Activated naive CD8-positive, alpha-beta T cell treated with anti-CD3 and anti-CD28 coated beads, Interleukin-2, amount 50 U/mL, for 24 hours (primary cell): ENCODE measurements at places on chromosomes 4 and X.

DNA sequence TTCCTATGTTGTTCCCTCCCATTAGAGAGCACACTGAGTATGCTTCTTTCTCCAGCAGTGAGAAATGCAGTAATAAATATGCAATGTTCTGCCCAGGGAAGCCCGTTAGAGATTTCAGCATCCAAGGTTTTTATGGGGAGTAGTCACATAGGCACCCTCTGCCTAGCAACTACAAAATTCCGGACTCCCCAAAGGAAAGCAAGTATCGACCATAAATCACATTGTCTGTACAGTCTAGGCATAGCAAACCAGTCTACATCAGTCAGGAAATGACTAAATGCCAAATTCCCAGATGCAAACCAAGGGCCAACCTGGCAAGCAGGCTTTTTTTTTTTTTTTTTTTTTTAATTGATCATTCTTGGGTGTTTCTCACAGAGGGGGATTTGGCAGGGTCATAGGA, 34.8 kb downstream of the GPR101 start:
- no peak for DNase-seq

DNA sequence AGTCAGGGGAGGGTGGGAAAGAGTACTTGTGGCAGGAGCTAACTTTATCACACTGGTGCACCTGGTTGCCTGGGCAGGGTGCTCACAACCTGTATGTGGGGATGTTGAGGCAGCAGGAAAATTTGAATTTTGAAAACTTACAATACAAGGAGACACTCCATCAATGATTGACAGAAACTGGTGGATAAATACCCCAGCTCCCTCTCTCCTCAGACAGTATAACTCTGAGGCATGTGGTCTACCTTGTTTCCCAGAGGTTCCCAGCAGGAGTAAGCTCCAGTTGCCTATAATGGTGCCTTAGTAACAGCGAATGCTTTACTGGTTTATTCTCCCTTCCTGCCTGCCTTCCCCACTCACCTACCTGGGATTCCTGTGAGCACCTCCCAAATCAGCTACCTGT, 111.7 kb upstream of the PRPS2 start:
- DNase-seq = no peak

GRCh38 chr4:143189528-143189927, 4.8 kb downstream of the USP38 start:
- DNase-seq = no peak

DNA sequence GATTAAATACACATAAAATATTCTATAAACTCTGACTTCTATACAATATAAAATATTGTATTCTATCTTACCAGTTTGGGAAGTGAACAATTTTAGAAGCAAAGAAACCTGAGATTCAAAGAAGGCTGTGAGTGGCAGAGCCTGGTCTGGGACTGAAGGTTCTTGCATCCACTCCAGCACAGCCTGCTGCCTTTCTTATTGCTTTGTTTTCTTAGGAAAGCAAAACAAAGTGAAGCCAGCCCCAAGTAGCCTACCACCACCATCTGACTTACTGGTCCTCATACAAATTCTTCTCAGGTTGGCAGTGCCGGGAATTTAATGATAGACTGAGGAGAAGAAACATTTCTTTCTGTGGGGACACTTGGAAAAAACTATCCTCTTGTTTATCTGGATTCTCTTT, 129.7 kb upstream of the SMAD1 start:
- DNase-seq = no peak

GRCh38 chr4:1237981-1238675, 10.8 kb downstream of the CTBP1 start:
- DNase-seq = no peak

GRCh38 chrX:48966796-48967579, 4.7 kb downstream of the KCND1 start:
- DNase-seq = no peak

- DNase-seq = no peak
Observed at GRCh38 chr4:77413766-77414165, 191.9 kb upstream of the CXCL13 start.

- DNase-seq = peak; percentile 22
Observed at GRCh38 chrX:43349363-43349762, 306.7 kb upstream of the MAOA start.

GRCh38 chr4:140427919-140428471, 547 bp upstream of the CLGN start:
- no peak for DNase-seq

- DNase-seq = no peak
Observed at GRCh38 chr4:632926-633325, 7.6 kb downstream of the PDE6B start.

DNA sequence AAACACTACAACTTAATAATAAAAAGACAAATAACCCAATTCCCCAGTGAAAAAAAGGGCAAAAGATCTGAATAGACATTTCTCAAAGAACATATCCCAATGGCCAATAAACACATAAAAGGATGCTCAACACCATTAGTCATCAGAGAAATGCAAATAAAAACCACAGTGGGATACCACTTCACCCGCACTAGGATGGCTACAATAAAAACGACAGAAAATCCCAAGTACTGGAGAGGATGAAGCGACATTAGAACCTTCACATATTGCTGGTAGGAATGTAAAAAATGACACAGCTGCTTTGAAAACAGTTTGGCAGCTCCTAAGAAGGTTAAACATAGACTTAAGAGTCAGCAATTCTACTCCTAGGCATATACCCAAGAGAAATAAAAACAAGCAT, 140.6 kb upstream of the ARX start:
- no peak for DNase-seq

GRCh38 chr4:161208564-161208963, 955.2 kb downstream of the FSTL5 start:
- no peak for DNase-seq

DNA sequence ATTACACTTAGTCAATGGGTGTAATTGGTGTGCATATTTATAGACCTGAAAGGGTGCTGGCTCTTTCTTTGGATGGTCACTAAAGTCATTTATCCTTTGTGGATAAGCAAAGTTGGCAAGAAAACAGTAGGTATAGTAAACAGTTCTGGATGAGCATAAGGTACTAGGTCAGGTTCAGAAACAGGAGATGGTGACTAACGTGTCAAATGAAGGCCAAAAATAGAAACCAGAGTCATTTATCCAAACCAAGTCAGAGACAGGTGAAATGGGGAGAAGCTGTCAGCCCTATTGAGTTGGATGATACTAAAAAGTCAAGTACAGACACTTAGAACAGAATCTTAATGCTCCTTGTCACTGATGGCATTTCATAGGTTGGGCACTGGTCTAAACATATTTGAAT, 313.1 kb downstream of the KLHL13 start:
- DNase-seq = no peak

DNA sequence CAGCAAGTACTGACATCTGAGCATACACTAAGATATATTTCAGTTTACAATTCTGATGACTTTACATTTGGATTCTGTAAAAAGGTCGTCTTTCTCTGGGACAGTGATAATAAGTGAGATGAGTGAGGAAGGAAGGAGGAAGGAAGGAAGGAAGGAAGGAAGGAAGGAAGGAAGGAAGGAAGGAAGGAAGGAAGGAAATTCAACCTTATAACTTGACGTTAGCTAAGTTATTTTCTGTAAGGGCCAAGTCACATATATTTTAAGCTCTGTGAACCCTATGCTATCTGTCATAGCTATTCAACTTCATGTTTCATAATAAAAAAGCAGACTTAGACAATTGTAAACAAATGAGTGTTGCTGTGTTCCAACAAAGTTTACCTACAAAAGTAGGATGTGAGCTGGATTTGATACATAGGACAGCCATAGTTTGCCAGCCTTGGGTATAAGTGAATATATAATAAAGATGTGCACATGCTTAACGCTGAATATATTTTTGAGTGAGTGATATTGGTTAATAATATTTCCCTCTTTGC, 753.0 kb upstream of the NDST4 start:
- DNase-seq = no peak

DNA sequence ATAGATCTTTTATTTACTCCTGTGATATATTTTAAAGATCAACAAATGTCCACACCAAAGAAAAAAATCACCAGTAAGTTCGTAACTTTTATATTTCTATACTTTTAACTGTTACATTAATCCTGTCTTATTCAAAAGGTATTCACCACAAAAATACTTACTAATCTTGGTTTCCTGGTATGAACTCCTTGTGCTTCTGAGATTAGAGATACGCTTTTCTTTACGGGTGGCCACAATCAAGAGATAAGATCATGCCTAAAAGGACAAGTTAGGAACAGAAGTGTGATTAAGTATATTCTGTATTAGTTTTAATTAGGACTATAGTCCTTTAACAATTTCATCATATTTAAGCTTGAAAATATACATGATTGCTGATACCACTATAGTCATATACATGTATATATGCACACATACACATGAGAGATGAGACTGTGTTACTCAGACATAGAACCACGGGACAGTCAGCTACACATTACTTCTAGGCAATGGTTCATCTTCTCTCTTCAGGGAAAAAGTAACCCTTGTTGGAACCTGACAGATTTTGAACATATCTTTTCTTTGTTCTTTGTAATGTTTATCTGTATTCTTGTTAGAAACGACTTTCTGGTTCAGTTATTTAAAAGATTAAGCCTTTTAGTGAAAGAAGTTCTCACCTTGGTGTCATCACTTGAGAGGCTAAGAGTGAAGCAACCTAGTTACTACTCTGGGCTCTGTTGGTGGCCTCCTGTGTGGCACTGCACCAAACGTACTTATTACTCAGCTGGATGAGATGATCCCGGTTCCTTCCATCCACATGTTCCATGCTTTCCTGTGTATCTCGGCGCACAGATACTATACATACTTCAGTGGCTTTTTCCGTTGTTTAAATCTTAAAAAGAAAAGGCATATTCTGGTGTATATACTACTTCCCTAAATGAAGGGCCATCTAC, 146.1 kb downstream of the CBR4 start:
- DNase-seq = no peak

GRCh38 chr4:145815626-145816025, 123.0 kb downstream of the ZNF827 start:
- DNase-seq = no peak

DNA sequence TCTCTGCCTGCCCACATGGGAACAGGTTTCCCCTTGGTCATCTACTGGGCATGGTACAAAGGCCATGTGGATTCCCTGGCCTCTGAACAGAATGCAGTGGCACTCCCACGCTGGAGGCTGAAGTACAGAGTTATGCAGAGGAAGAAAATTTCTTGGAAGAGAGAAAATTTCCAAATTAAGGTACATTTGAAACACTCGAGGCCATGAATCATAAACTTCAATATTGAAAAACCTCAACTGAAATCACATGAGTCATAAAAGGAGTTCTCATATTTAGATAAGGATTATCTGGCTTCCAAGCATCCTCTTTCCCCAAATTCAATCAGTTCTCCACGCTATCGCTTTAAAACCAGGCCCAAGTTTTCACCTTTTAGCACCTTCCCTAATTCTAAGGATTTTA, 28.1 kb upstream of the TXK start:
- DNase-seq = no peak

DNA sequence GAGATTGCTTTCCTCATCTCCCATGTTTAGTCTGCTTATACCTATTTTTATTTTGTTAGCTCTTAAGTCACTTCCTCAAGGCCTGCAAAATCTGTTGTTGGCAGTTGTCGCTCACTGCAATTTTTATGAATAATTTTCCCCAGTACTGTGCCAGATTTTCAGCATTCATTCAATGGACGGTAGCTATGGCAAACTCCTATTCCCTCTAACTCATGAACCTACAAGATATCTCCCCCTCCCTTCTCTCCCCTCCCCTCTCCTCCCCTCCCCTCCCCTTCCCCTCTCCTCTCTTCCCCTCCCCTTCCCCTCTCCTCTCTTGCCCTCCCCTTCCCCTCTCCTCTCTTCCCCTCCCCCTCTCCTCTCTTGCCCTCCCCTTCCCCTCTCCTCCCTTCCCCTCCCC, 160.4 kb downstream of the FRAS1 start:
- DNase-seq = no peak

DNA sequence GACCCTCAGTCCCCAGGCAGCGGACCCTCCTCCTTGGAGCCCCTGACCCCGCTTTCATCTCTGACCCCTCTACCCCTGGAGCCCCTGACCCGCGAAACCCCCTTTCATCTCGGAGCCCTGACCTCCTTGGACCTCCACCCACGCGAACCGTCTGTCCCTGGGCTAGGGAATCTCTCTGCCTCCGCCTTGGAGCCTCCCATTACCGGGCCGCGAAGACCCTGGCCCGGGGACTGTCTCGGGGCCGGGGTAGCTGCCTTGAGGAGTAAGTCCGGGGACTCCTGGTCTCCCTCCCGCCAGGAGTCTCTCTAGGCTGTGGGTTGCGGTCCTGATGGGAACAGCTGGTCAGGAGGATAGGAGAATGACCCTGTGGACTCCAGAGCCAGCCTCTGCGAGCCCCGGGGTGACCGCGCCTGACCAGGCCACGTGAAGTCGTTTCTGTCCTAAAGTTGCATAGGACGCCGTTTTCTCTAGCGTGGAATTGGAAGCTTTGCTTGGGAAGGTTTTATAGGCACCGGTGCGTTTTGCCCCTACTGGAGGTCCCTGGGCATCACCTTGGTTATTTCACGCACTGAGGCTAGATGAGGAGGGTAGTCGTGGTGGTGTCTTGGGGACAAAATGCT, 824 bp downstream of the TBC1D14 start:
- no peak for DNase-seq

GRCh38 chrX:24410514-24411189, 50.2 kb downstream of the SUPT20HL1 start:
- DNase-seq = no peak

GRCh38 chr4:88610771-88611170, 18.5 kb downstream of the HERC3 start:
- no peak for DNase-seq

DNA sequence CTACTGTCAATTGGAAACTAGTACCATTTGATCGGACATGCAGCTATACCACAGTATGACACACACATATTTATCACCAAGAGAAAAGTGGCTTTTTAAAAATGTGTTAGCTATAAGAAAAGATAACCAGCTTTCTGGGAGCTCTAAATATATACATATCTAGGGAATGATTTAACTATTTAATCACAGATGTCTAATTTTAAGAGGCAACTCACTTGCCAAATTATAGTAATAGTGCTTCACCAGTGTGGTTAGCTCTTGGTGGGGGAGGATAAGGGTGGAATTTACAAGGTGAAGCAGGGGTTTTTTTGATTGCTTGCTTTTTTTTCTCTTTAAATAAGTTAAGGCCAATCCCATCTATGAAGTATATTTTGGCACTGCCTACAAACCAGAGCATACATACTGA, 547.7 kb upstream of the DIPK2B start:
- no peak for DNase-seq

GRCh38 chr4:166324321-166324720, 451.3 kb downstream of the TLL1 start:
- DNase-seq = no peak
